Germinal center (tissue), 1 donor: ENCODE measurements at places on chromosomes 4 and X.

GRCh38 chrX:120768254-120768653 lies 107.4 kb downstream of the CT47B1 start:
- DNase-seq: no peak

GRCh38 chr4:122107680-122108079 lies 44.5 kb upstream of the BLTP1 start:
- no peak for DNase-seq

- DNase-seq: peak; percentile 36
Observed at GRCh38 chr4:139555705-139556070, 331 bp downstream of the SETD7 start.

DNA sequence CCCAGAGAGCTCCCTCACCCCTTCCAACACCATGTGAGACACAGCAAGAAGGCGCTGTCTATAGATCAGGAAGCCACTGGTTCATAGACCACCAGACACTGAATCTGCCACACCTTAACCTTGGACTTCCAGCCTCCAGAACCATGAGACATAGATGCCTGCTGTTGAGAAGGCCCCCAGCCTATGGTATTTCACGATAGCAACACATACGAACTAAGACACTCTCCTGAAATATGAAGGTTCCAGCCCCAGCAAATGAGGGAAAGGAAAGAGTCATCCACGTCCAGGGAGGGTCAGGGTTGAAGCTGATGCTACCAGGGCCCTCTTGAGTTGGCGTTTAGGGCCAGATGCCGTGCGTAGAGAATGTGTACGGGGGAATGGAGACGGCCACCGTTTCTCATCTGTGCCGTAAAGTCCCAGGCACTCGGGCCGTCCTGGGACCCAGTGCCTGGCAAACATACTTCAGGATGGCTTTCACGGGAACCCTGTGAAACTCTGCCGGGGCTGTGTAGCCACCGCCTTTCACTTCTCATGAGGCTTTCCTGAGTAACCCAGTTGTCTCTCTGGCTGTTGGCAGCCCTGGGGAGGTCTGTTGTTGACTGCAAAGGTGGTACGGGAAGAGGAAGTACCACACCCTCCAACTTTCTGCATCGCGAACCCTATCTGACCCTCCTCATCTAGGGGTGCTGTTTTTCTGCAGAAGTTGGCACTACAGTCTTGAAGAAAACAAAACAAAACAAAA lies 17.7 kb upstream of the P2RY8 start:
- DNase-seq: peak; percentile 74

DNA sequence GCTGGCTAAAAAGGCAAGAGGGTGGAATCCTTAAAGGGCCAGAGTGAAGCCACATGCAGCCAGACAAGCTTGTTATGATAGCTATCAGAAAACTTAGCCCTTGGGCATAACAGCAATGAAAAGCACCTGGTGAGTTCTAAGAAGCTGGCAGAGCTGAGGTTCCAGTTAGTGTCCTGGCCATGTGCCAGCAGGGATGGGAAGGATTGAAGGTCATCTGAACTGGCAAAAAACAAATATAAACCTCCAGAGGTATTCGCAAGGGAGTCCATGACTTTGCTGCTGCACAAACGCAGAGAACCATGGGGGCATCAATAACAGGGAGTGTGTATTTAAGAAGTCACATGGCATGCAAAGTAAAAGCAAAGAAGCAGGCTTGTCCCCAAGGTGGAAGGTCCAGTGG lies 208.9 kb downstream of the FAM47A start:
- no peak for DNase-seq

DNA sequence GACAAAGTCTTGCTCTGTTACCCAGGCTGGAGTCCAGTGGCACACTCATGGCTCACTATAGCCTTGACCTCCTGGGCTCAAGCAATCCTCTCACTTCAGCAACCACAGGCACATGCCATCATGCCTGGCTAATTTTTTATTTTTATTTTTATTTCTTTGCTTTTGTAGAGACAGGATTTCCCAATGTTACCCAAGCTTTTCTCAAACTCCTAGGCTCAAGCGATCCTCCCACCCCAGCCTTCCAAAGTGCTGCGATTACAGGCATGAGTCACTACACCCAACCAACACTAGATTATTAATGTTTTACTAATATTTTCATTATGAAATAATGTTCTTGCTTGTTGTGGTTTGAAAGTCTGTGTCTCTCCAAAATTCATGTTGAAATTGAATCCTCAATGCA lies 5.2 kb upstream of the ACTRT1 start:
- no peak for DNase-seq

GRCh38 chrX:120790118-120790517 lies 85.5 kb downstream of the CT47B1 start:
- DNase-seq: peak; percentile 19

- DNase-seq: no peak
Observed at GRCh38 chrX:124488412-124489161, 142.2 kb downstream of the SH2D1A start.

DNA sequence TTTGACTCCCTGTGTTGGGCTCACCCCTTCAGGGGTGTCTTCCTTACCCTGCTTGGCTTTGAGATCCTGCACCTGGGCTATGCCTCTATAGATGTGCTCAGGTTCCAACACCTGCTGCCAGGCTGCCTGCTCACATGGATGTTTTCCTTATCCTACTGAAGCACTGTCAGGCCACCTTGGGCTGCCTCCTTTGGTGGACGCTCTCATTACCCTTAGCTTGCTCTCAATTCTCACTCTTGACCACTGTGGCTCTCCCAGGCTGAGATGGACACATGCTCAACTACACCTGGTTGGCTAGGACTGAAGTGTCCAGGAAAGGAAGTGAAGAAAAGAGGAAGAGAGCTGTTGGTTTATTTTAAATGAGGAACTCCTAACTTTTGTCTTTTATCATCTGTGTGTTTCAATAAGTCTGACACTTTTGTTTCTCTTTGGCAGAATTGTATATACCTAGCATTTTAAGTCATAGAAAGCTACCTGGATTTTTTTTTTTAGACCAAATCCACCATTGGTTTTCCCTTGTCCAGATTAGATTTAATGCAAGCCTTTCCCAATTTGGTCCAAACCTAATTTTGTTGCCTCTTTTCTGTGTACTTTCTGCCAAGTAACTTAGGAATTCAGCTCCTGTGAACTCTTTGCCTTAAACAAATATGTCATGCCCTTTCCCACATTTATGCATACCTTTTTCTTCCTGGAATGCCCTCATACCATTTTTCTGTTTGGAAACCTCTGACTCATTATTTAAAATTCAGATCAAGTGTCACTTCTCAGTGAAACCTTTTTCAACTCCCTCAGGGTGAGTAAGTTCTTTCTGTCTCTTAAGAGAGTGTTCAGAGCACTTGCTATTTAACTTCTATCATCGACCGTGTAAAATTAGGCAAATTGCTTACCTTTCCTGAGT lies 175.8 kb downstream of the GC start:
- DNase-seq: no peak

DNA sequence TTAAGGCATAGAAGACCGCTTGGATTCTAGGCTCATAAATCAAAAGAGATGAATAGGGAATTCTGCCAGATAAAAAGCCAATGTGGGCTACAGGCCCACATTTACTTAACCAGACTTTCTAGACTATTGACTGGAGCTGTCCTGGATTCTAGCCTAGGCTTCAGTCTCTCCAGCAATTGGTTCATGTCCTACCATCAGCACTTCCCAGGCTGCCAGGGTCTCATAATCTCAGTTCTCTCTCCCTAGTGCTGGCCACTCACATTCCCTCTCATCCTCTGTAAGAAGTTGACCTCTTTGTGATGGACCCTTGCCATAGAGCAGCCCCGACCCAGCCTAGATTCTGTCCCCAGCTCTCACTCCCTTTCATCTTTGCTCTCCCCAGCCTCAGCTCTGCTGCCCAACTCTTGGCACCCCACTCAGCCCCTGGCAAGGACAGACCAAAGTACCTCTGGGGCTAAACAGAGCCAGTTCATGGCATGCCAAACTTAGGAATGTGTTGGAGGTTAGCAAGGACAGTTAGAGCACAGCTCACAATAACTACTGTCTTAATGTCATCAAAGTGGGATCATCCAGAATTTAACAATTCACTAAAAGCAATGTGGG lies 396.2 kb downstream of the INPP4B start:
- DNase-seq: no peak

GRCh38 chrX:103688946-103689345 lies 2.4 kb upstream of the MORF4L2 start:
- DNase-seq: peak; percentile 6

DNA sequence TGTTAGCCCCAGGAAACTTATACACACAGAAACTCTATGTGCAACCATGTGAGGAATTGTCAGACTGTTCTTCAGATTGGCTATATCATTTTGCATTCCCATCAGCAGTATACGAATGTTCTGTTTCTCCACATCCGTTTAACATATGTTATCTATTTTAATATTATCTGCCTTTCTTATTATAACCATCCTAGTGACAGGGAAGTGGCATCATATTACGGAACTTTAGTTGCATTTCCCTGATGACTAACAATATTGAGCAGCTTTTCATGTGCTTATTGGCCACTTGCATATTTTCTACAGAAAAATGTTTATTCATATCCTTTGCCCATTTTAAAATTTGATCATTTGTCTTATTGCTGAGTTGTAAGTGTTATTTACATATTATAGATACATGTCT lies 36.5 kb upstream of the IL15 start:
- no peak for DNase-seq

GRCh38 chr4:113006632-113007031 lies 42.8 kb upstream of the ANK2 start:
- DNase-seq: no peak

DNA sequence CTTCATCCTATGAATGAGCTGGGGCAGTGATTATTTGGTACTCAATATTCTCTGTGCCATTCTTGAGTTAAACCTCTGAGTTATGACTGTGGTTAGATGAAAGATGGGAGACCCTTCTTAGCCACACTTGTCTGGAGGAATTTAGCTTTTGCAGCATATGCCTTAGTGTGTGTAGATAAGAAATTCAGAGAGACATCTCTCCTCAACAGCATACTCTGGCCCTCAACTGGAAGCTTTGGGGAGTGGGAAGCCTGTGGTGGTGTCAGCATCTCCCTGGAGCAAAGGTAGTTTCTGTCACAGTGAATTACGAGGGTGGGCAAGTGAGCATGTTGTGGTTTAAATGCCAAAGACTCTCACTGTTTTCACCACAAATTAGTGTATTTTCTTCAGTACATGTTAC lies 58.7 kb downstream of the UGT2A3 start:
- DNase-seq: no peak

GRCh38 chr4:16869594-16870245 lies 28.7 kb downstream of the LDB2 start:
- no peak for DNase-seq

DNA sequence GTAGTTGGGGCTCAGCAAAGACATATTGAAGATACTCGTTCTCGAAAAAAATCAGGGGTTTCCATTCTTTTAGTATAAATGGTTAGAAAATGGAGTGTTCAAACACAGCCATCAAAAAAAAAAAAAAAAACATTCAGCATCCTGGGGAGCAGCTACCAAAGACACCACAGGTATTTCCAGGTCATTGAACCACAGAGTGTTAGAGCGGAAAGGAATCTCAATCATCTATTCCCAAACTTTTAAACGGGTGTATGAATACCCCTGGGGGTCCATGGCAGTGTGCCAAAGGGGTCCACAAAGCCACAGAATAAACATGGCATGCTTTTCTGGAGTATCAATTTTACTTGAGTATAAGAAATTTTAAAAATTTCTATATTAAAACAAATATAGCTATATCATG lies 6.9 kb upstream of the FGF16 start:
- no peak for DNase-seq

DNA sequence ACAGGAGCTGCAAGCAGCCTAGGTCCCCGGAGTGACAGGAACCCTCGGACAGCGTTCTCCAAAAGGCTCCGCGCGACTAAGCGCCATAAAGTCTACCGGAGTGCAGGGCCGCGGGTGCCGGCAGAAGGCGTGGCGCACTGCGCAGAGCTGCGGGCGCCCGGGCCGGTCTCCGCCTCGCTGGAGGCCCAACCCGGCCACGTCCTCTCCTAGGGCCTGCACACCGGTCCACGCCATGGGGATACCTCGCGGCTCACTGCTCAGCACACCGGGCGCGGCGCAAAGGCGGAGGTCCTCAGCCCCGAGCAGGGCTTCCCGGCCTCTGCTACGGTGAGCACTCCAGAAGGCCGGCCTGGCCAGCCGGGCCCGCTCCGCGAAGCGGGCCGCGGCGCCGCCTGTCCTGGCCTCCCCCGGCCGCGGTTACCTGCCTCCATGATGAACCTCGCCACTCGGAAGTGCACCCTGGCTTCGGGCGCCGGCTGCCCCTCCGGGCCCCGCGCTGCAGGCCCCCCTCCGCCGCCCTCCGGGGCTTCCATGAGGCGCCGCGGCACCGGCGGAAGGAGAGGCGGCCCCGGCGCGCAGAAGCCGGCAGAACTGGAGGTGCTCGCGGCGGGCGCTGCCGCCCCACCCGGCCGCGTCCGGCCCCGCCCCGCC lies at the start of gene CCNQ:
TSS of gene CCNQ (minus strand) at position 599 of the 651 bp plus-strand sequence. CDS start at position 533, 66 bp downstream.
- no peak for DNase-seq

- no peak for DNase-seq
Observed at GRCh38 chr4:17437396-17437795, 74.5 kb downstream of the QDPR start.

DNA sequence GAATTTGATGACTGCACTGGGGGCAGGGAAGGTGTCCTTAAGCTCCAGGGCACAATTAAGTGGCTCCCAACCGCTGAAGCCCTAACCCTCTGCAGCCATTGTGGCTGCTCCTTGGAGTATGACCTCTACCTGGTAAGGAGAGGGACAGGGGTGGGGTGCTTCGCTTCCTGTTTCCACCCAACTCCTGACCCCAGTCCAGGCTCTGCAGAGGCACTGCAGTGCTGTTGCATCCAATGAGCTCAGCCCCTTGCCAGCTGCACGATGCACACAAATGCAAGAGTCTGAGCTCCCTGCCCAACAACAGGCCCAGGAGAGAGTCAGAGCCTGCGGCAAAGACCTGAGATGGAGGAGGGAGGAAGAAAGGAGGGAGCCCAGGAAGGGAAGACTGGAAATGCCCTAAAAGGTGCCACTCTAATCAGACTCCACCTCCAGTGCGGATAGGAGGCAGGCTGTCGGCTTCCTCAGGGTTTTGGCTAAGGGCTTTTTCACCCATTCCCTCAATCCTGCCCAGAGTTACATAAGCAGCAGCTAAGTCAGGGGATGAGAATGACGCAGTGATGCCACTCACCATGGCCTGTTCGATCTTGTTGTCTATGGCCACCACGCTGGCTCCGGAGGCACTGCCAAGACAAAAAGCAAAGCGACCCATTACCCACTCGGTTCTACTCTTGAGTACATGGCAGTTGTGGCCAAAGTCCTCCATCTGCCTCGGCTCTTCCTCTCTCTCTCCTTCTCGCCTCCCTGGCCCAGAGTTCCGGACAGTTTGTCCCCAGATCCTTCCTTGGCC lies 60.1 kb downstream of the TSC22D3 start:
- no peak for DNase-seq

- DNase-seq: no peak
Observed at GRCh38 chr4:68410643-68411042, 36.6 kb upstream of the TMPRSS11E start.

DNA sequence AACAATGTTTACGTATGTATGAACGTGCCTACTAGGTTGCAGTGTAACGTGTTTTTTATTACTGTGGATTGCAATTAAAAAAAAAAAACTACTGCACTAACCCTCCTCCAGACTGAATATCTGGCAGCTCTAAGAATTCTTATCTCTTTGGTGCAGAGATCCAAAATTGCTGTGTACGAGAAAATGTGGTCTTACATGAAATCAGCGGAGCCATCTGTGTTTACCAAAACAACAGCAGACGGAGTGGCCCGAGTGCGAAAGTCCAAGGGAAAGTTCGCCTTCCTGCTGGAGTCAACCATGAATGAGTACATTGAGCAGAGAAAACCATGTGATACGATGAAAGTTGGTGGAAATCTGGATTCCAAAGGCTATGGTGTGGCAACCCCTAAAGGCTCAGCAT lies 268.1 kb downstream of the THOC2 start:
- no peak for DNase-seq
